ENCODE measurements at places on chromosomes 7 and 10. TPM values are rescaled to one million over a fixed set of nuclear protein-coding genes. Genes with fewer than 3 reads are reported as not detected.

POLR2J2 gene
- 48.2 TPM for total RNA-seq

GRCh38 chr10:70726909-70727495 is 54.7 kb downstream of the ADAMTS14 start:
- DNase-seq: no peak

DNA sequence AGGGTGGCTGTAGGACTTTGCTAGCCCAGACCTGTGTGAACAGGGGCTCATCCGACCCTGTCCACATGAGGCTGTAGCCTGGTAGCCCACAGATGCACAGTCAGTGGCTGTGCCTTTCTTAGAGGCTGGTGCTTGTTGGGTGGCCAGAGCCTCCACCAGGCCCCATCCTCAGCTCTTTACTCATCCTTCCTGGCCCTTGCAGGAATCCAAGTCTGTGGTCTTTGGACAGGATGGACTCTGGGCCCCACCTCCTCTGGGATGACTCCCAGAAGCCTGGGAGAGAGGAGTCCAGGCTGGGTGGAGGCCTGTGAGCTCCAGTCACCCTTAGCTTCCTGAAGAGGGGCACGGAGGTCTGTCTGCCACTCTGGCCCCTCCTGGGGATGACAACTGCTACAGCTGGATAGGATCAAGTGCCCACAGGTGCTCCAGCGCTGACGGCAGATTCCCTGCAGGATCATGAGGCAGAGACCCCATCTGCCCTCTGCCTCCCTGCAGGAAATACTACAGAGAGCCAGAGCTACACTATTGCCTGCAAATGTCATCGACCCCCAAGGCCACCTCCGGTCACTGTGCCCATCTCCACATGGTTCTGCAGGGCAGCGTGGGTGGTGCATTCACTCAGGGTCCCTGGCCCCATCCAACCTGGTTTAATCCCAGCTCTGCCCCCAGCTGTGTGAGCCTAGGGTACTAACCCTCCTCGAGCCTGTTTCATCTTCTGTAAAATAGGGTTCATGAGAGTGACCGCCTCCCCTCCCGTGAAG is 114.5 kb downstream of the PTPN20 start:
- no peak for DNase-seq

DNA sequence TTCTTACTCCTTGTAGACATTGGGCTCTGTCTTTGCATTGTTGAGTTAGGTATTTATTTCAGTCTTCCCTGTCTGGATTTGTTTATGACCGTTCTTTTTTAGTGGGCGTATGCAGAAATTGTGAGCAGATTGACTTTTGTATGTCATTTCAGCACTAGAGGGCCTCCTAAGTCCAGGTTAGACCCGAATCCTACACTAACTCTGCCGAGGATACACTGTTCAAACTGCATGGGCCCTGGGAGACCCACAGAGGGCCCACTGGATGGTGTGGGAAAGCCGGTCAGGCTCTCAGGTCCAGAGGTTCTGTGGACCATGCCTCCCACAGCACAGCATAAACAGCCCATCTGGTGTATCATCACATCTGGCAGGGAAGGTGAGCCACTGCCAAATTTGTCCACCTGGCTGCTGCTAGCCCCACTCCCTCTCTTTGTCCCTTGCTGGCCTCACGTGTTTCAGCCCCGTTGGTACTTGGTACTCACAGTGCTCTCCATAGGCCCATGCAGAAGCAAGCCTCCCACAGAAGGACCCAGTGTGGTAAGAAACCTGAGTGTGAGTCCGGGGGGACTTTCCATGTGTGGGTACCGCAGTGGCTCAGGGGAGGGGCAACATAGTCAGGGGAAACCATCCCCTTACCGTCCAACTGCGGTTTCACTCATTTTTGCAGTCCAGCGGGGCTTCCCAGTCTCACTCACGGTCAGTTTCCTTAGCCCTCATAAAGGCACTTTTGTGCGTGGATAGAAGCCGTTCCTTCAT is 112.8 kb downstream of the APBB1IP start:
- no peak for DNase-seq

- DNase-seq: no peak
These were observed 66.7 kb upstream of the PDZD8 start for GRCh38 chr10:117441812-117442443.

DNA sequence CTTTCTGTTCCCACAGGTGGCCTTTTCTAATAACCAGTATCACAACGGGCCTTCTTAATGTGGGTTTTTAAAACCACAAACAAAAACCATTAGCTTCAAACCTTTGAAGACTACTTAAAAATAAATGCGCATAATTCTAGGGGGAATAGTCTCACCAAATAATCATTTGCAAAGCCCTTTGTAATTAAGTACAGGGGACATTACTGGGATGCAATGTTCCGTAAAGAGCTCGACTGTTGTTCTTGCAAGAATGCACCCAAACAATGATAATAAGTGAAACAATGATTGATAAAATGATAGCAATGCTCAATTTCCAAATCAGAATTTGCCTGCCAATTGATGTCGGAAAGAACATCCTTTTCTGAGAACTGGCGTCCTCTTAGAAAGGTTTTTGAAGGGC is 589.1 kb upstream of the ADARB2 start:
- DNase-seq: no peak

DNA sequence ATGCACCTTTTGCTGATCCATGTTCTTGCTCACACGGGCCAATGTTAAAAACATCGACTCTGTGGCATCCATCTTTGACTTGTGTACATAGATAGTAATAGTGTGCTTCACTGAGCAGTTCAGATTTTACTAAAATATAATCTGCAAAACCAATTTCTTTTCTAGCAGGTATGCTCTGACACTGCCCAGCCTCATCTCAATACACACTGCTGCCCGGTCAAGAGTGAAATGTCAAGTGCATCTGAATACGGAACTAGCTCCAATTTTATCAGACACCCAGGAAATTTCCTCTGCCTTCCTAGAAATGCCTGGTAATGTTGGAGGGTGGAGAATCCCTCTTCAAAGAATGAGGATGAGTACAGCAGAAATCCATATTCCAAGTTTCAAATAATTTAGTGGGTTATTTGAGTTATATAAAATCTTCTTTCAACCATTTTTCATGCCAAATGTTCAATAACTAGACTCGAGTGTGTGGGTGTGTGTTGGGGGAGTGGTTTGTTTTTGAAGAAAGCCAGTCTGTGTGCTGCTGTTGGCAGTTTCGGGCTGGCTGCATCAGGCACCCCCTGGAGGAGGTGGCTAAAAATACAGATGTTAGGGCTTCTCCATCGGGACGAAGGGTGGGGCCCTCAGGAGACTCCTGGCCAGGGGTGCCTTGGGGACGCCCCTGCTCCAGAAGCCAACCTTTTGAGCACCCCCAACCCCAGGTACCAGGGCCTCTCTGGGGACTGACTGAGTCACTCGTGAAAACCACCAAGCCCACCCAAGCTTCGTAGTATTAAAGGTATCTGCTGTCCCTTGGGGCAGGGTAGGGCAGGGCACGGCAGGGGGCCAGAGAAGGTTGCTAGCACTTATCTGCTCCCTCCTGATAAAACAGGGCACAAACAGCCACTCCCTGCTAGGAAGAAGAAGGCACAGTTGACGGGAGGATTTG is 15.4 kb downstream of the CTBP2 start:
- DNase-seq: no peak
